ENCODE measurements at places on chromosomes 3 and 15.

DNA sequence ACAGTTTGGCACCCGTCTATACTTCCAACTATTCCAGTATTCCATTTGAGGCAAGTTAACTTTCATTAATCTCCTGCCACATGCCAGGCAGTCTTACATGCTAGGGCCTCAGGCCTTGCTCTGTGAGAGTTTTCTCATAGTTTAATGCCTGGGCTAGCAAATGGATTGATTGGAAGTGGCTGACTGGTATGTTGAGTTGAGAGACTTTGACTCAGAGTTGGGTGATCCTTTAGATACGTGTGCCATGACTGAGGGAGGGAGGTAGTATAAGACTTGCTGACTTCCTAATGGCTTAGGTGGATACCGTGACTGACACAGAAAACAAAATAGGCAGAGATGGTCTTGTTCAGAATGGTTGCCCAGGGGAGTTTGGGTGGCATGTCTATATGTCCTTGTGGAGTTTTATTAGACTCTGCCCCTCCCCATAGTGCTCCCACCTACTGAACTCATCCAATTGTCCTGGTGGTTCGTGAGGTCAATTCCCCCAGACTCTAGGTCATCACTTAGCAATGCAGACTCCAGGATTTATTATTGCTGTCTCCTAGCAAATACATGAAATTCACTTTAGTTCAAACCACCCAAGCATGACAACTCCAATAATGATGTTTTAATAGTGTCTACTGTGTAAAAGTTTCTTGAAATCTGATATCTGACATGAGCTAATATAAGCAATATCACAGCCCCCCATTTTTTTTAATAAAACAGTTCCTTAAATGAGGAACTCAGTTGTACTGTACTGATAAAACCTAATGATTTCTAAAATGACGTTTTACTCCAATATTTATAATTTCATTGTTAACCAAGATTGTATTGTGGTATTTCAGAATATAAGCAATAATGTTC lies 413.9 kb upstream of the MDFIC2 start:
- DNase-seq: no peak

GRCh38 chr3:125960456-125961288 lies 8.3 kb upstream of the ROPN1B start:
- no peak for DNase-seq

GRCh38 chr3:64599651-64600050 lies 88.1 kb downstream of the ADAMTS9 start:
- no peak for DNase-seq

- DNase-seq: no peak
These were observed 536.7 kb downstream of the SOX2 start for GRCh38 chr3:182248349-182248880.
